Activated naive CD4-positive, alpha-beta T cell treated with anti-CD3 and anti-CD28 coated beads, Interleukin-2, amount 50 U/mL, for 16 hours (primary cell): ENCODE measurements at places on chromosomes 1 and 21.

- no peak for DNase-seq
These were observed 643.0 kb downstream of the KIF26B start for GRCh38 chr1:245797592-245798348.

- no peak for DNase-seq
These were observed 5.8 kb downstream of the UBE2U start for GRCh38 chr1:64209221-64209620.

DNA sequence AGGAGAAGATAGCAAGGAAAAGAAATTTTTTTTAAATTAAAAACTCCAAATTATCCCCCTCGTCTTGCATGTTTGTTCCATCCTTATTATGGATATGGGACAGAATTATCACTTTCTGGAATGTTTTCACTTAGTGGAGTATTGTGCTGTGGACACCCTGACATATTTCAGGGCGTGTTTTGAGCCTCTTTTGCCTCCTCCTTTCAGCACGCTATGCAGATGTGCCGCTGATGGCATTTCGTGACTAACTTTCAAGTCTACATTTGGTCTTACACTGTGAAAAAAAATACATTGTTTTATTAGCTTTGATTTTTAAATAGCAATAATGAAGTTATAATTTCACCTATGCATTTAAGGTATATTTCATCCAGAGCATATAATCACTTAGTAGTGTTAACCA, 738.7 kb downstream of the LTN1 start:
- no peak for DNase-seq

DNA sequence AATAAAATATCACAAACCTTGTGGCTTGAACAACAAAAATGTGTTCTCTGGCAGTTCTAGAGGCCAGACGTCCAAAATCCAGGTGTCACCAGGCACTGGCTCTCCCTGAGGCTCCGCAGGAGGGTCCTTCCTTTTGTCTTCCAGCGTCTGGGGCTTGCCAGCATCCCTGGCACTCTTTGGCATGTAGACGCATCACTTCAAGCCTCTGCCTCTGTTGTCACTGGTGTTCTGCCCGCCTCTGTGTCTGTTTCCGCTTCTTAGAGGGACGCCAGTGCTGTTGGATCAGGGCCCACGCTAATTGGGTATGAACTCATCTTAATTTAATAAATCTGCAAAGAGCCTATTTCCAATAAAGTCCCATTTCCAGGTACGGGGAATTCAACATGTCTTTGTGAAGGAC, 273.7 kb upstream of the C1orf174 start:
- no peak for DNase-seq

- no peak for DNase-seq
These were observed 18.9 kb downstream of the SLC6A9 start for GRCh38 chr1:44012404-44012803.

GRCh38 chr1:207579436-207579799, 65.5 kb upstream of the CR1L start:
- peak; percentile 10 for DNase-seq

DNA sequence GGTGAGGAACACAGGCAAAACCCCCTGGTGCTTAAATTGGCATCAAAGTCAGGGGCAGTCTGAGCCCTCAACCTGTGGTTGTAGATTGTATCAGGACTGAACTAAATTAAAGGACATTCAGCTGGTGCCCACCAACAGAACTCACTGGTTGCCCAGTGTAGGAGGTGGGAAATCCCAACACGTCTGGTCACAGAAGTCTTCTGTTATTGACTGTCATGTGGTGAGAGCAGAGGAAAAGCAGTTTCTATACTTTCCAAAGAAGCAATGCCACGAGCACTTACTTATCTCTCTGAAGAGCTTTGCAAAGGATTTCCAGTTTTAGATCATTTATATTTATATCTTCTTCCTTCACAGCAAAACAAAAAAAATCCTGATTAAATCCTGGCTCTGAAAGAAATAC, 15.0 kb upstream of the ACTA1 start:
- no peak for DNase-seq

DNA sequence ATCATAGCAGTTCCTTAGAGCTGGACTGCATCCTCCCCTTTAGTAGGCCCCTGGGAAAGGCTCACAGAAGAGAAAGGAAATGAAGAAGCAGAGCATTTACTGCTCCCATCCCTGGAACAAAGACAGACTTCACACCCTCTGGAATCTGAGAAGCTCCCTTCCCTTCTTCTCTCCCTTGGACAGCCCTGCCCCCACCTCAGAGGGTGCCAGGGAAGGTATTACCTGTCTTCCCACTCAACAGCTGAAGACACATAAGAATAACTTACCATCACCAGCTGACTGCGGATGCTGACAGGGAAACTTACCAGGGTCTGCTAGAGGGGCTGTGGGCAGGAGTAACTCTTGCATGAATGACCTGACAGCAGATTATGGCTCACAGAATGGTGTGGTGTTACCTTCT, 14.1 kb upstream of the FAAH start:
- DNase-seq, result no peak

- peak; percentile 75 for DNase-seq
These were observed 746 bp downstream of the MACF1 start for GRCh38 chr1:39205102-39205780.

- no peak for DNase-seq
These were observed 583.4 kb upstream of the ADAMTS5 start for GRCh38 chr21:27550287-27550686.

GRCh38 chr1:70617728-70618127, 206.7 kb downstream of the CTH start:
- DNase-seq, result no peak

DNA sequence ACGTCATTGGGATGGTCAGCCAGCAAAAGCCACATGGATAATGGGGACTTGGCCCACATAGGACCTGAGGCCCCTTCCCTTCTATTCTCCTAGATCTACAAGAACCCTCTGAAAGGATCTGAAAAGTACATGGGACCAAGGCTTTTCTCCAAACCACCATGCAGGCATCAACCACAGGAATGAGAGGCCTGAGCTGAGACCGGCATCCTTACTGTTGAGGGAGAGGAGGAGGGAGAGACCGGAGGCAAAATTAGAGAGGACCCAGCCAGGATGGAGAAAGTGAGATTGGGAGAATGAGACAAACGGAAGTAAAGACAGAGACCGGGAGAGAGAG, 281.7 kb downstream of the RRAGC start:
- DNase-seq, result no peak

DNA sequence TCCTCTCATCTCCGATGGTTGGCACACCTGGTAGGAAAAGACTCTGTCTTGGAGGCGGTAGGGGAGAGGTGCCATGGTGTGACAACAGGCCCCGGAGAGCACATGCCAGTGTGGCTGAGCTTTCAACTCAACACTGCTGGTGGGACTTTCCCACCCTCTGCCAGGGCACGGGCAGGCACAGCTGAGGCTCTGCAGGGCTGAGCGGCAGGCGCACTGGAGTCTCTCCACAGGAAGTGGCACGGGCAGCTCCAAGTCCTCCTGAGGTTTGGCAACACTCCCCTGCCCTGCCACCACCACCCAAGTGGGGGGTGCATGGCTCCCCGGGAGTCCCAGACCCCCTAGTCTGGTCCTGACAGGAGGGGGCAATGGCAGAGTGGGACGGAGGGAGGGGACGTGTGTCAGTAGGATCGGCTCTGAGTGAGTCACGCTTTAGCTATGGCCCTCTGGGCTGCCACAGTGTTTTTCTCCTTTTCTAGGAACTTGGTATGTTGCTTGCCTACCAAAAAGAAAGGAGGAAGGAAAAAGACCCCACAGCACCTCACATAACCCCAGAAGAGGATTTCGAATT, 27.3 kb upstream of the EVA1B start:
- peak; percentile 61 for DNase-seq

GRCh38 chr1:175848329-175848728, 104.9 kb upstream of the TNR start:
- DNase-seq, result no peak

- DNase-seq, result peak; percentile 82
These were observed 2.8 kb downstream of the KCNJ9 start for GRCh38 chr1:160083968-160084770.

DNA sequence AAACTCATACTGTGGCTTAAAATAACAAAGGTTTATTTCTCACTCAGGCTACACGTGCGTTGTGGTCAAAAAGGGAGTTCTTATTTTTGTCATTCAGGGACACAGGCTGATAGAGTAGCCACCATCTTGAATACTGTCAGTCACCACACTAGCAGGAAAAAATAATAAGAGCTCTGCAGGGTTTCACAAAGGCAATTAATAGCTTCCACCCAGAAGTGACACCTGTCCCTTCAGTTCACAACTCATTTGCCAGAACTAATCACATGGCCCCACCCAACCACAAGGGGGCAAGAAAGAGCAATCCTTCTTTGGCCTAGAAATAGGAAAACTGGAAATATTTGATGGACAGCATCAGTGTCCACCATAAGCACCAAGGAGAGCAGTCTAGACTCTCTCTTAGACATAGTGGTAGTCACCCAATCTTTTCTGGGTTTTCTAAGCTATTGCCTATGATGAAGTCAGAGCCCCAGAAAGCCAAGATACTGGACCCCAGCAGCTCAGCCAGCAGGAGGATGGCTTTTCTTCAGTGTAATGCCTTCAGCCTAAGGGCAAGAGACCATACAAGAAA, 8.2 kb downstream of the HAPLN2 start:
- peak; percentile 37 for DNase-seq

- no peak for DNase-seq
These were observed 34.8 kb downstream of the TSNAX start for GRCh38 chr1:231563247-231563646.

GRCh38 chr1:76826072-76826845, 41.0 kb upstream of the ST6GALNAC5 start:
- DNase-seq, result no peak

DNA sequence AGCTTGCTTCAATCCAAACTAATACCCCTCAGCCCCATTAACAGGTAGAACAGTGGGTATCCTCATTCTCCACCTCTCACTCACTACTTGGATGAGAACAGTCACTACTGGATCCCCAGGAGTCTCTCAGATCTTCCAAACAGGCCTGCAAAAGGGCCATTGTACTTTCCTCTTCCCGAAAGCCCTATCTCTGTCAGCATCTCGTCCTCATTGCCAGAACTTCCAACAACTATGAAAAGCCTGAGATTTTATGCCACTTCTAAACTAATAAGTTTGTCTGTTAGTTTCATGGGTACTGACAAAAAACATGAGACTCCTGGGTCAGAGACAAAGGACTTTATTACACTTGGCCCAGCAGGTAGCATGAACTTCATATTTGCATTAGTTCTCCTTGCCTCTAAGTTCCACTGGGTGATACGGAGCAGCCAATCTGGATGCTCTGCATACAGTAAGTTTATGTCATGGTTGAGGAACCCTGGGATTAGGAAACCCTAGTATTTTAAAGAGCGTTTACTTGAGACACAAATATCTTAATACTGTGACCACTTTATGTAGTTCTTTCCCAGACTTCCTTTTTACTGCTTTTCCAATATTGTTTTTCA, 38.1 kb downstream of the VANGL2 start:
- DNase-seq, result no peak

GRCh38 chr1:181592255-181592859, 109.0 kb downstream of the CACNA1E start:
- DNase-seq, result no peak

GRCh38 chr1:8061210-8061609, 35.1 kb upstream of the ERRFI1 start:
- DNase-seq, result no peak

DNA sequence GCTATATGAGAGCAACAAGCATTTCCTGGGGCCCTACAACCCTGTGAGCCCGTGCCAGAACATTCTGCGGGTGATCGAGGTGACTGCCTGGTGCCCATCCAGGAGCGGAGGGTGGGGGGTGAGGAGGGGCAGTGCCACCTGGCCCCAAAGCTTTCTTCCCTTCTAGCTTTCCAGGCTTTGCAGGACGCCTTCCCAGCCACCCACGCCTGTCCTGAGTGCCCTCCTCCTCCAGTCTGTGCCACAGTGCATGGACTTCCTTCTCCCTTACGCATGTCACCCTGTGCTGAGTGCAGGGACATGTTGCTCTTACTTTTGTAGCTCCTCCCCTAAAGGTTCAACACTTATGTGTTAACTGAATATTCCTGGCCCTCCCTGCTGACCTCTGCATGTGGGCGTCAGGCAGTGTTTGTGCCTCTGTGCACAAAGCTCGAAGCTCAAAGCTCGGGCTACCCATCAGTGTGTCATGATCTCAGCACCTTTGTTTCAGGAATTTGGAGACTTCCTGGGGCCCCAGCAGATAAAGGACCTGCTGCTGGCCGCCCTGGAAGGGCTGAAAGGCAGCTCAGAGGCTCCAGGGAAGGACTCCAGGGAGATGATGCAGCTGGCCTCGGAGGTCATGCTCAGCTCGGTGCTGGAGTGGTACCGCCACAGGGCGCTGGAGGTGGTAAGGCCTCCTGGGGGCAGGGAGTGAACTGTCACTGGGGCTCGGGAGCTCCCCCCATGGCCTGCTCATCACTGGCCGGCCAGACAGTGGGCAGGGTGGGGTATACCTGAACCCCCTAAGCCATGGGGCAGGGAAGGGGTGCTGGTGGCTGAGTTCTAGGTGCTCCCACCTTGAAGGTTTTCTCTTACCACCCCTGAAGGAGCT, 36.7 kb upstream of the TTC4 start:
- DNase-seq, result no peak
